SK-N-SH treated with all-trans-retinoic acid at 6 μM for 48 hours (cell line): ENCODE measurements at places on chromosomes 16 and 17.

GRCh38 chr17:4610162-4610561, 25.8 kb downstream of the SMTNL2 start:
- ATAC-seq = no peak

- no peak for ATAC-seq
Measured at GRCh38 chr17:37607637-37608331, 1.4 kb downstream of the SYNRG start.

- no peak for ATAC-seq
Measured at GRCh38 chr16:4086153-4086552, 30.1 kb downstream of the ADCY9 start.

GRCh38 chr17:22570144-22570845, 878.0 kb downstream of the KCNJ18 start:
- no peak for ATAC-seq

DNA sequence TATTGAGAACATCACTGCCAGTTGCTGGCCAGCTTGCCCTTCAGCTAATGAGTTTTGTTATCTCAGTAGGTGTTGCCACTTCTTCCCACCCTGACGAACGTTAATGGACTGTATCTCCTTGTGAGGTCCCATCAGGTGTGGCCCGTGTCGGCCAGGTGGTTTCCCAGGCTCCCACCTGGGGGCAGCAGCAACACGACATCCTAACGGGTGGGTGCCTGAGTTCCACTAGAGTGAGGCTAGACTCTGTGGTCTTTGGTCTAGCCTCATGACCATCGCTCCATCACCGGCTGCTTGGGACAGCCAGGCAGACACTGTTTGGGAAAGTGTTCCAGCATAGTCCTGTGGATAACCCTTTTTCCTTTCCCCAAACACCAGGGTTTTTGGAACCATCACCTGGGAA, 45.6 kb upstream of the LCMT1 start:
- no peak for ATAC-seq

DNA sequence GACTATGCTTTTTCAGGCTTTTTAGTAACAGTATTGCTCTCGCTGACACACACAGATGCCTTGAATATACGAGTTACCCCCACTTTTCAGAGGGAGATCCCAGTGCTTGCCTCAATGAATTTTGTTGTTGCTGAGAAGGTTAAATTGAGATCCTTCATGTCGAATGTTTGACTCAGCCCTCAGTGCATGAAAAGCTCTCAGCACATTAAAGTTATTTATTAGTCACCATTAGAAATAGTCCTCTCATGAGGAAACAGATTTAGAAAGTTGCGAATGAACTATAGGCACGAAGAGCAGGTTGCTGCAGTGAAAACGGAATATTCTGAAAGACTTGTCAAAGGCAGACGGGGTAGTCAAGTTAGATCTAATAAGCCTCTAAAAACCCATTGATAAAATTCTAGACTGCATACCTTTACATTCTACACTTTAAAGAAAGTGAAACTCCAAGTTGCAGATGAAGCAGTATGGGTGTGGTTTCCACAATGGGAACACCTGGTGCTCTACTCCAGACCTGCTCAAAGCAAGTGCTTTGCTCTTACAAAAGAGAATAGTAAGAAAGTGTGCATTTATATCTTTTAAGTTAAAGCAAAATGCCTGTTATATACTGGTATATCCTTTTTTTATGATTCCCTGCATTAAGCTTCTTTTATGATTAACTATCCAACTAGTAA, 238.1 kb downstream of the MAF start:
- ATAC-seq = no peak

- ATAC-seq = no peak
Measured at GRCh38 chr16:84775262-84775810, 44.4 kb upstream of the CRISPLD2 start.

DNA sequence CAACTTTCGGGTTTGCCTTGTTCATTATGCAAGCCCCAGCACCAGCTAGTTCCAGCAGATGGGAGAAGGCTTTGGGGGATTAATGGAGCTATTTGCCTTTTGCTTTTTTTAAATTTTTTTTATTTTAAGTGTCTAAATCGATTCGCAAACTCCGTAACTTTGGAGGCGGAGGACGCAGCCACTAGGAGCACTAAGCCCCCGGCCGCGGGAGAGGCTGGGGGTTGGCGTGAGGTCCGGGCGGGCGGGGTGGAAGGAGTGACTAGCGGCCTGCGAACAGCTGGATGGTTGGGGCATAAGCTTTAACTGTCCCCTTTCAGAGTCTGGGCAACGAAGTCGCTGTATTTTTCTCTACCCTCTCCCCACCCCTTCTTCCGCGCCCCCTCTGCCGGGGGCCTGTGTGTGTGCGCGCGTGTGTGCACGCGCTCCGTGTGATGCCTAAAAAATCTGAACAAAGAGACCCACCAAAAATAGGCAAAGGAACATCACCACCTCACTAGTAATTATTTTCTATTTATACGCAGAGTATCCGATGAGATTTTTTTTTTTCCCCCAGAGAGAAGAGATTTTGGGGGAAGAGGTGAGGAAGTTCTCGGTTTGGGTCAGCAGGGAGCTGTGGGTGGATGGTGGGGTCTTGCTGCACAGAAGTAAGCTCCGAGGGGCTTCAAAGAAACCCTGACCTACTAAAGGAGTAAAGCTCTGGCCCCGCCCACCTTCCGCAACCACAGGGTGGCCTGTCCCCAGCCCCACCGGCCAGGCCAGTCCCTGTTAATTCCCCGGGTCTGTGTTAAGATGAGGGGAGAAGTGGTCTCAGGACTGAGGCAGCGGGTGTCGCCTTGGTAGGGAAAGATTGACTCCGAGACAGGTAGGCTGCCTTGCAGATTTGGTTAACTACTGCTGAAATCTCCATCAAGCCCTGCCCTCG, 2.3 kb downstream of the SHISA9 start:
- ATAC-seq = no peak

- peak; percentile 76 for ATAC-seq
Measured at GRCh38 chr16:8634991-8635736, 13.7 kb downstream of the METTL22 start.

DNA sequence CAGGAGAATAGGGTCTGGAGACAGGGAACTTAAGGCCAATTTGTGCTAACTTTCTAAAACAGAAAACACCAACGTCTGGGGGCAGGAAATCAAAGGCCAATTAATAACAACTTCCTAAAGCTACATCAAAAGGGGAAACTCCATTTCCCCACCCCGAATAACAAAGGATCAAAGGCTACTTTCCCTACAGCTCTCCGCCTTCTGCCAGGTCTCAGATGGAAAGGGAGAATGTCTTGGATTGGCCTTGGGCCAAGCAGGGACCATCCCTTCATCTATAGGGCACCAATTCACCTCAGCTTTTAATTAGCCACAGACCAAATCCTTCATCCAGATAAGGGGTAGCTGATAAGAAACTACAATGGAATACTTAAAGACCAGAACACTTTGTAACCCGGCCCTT, 116.9 kb upstream of the ZKSCAN2 start:
- ATAC-seq = no peak

DNA sequence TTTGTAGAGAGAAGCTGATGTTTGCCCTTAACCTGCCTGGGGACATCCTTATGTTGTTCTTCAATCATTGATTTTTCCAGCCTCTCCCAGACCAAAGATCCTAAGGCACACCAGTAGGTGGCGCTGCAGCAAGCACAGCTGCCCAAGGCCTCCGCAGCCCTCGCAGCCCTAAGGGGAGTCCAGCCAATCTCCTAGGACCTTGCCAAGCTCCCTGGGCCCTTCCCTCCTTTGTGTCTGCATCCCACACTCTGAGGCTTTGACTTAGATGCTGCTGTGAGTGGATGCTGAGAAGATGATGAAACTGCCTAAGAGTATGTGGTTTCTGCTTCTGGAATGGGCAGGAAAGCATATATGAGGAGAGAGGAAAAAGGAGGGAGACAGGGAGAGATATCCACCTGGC, 47.1 kb downstream of the SPACA3 start:
- ATAC-seq = peak; percentile 82
